ENCODE measurements at places on chromosomes 6 and 20.

DNA sequence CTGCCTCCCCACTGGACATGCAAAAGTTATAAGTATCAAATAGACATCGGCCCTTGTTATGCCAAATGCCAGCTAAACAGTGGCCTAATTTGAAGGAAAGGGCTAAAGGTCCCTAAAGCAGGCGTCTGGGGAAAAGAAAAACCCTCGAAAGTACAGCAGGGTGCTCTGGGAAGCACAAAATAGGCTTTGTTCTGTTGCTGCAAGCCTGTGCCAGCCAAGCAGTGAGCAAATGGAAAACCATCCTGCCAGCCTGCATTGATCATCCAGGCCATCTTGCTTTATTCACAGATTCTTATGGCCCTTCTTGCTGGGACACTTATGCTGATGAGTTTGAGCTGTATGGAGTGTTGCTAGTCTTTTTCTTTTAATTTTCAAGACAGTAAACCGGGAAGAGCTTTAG lies 62.2 kb upstream of the PLEKHG1 start:
- DNase-seq: no peak

DNA sequence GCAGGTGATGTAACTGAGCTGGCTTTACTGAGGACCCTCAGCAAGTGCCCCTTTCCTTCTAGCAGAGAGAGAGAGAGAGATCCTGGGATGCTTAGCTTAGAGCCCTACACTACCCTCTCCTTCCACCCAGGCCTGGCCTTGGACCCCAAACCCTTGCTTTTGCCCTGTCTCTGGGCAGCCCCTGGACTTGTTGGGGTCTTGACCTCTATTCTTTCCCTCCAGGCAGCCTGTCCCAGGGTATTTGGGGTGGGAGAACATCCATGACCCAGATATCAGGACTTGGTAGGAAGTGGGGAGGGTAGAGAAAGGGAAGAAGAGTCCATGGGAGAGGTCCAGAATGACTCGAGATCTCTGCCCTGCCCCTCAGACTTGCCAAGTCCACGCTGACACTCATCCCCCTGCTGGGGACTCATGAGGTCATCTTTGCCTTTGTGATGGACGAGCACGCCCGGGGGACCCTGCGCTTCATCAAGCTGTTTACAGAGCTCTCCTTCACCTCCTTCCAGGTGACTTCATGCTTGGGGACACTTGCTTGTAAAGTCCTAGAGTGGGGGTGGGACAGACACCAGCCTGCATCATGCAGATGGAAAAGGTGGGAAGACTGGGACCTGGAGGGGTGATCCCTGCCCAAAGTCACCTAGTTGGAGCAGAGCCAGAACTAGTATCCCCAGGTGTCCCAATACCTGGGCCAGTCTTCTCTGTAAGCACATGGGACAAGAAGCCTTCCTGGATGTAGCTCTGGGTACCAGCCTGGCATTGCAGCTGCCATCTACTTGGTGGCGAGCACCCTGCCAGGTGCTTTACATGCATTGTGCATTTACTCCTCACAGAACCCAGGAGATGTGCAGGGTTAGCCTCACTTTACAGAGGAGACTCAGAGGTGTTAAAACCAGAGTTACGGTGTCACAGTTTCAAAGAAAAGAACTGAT lies 30.9 kb downstream of the GLP1R start:
- no peak for DNase-seq

- DNase-seq: no peak
These were observed 52.9 kb upstream of the HDDC2 start for GRCh38 chr6:125354649-125355048.

- DNase-seq: no peak
These were observed 441.4 kb downstream of the BCKDHB start for GRCh38 chr6:80547827-80548226.

GRCh38 chr6:22784601-22785410 lies 215.4 kb downstream of the HDGFL1 start:
- DNase-seq: no peak

- DNase-seq: no peak
These were observed 14.1 kb downstream of the NFATC2 start for GRCh38 chr20:51528263-51529027.

GRCh38 chr6:79668381-79668780 lies 37.3 kb downstream of the SH3BGRL2 start:
- DNase-seq: no peak

DNA sequence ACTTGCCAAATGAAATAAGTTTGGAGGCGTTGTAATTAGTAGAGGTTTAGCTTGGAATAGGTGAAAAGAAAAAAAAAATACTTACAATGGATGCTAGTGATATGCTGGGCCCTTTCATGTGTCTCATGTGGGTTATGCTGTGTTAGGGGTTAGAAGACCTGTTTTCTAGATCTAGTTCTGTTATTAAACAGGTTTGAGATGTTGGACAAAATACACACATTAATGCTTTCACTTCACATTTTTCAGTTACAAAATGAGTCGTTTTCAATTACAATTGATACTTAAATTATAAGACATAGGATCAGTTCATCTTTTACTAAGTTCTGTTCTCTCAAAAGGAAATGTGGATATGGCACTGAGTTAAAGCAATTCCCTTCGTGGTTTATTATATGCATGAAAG lies 509.8 kb downstream of the EPM2A start:
- no peak for DNase-seq

GRCh38 chr6:152180601-152181000 lies 373.1 kb downstream of the ESR1 start:
- no peak for DNase-seq

- no peak for DNase-seq
These were observed 66.7 kb downstream of the TRAM2 start for GRCh38 chr6:52510213-52510562.

DNA sequence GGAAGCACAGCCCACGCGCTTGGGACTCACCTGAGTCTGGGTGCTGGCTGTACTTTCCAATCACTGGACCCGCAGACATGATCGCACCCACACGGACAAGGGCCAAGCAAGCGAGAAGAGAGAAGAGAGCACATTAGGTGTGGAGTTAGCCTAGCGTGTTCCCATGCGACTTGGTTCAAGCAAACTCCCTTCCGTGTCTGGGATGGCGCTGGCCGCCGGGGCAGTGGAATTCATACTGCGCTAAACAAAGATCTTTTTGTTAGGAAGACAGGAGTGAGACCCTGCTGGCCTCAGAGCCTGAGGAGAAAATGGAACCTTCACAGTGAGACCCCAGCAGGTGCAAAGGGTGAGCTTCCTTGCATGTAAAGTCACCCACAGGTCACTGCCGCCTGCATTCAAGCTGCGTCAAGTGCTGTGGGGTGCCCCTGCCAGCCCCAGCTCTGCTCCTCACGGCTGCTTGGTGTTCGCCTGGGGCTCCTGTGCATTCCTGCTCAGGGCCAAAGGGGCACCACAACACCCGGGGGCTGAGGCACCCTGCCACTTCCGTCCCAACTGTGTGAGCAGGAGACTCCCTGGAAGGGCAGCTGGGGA lies 26.4 kb downstream of the PSMG4 start:
- no peak for DNase-seq

Measured in CD4-positive, alpha-beta T cell treated with Interleukin-4 for 1 hour (primary cell).